ENCODE measurements at places on chromosomes 12 and 14. TPM values are rescaled to one million over a fixed set of nuclear protein-coding genes. Genes with fewer than 3 reads are reported as not detected.
A peak's percentile ranks its signal among the peaks of the same experiment; 100 is the strongest.

Gene TMEM233
- total RNA-seq = under 0.01 TPM

DNA sequence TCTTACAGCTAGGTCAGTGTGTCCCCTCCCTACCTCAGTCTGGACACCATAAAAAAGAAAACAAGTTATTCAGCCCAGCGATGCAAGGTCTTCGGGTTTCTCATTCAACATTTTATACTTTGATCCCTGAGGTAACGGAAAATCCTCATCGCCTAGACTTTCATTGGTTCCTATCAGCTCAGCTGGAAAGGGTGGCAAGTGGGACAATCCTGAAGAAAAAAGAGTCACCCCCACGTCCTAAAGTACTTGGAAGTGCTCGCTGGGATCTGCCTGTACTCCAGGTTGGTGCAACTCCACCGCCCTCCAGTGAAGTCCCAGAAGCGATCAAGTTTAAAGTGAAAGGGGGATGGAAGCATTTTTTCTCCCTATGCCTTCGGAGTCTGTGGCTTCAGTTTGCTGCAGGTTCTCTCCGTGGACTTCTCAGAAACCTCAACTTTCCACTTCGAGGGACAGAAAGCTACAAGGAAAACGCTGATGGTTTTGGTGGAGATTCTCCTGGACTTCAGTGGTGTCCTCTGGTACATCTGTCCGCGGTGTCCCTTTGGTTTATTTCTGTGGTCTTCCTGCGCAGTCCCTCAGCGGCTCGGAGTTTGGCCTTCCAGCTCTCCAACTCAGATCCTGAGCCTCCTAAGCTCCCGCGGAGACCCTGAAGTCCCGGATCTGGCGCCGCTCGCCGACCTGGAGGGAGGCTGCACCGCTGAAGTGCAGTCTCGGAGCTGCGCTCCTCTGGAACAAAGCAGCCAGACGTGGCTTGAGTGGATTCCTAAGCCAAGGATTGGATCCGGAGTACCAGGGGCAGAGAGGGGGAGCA is 1.8 kb upstream of the LRFN5 start:
- peak; percentile 53 for DNase-seq

Gene DACT1
- total RNA-seq = 3.9 TPM

- no peak for DNase-seq
These were observed 12.0 kb downstream of the KIF26A start for GRCh38 chr14:104150136-104151025.

DNA sequence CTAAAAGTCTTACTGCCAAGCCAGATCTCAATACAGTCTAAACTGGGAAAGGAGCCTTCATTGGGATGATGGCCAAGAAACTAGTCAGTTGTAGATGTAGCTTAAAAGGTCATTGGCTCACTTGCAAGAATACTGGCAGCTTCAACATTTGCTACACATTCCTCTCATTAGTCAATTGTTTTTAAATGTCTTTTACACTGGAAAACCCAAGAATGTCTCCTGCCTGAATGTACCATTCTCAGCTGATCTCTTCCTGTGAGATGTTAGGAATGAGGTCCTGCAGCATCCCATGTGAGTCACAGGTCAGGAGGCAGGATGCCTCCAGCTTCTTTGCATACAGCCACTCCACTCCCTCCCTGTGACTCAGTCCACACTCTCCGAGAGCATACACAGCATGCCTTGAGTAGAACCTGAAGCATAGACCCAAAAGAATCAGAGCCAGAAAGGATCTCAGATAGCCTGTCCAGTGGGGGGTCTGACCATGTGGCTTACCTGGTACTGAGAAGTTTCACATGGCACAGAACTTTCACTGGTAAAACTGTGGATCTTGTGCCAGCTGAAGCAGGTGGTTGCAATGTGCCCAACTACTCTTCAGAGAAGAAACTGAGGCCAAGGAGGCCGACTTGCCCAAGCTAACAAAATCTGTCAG is 56.0 kb upstream of the HECTD1 start:
- no peak for DNase-seq

All from body of pancreas (tissue), 4 donors.